ENCODE measurements at places on chromosomes 13 and 19.
A peak's percentile ranks its signal among the peaks of the same experiment; 100 is the strongest.

DNA sequence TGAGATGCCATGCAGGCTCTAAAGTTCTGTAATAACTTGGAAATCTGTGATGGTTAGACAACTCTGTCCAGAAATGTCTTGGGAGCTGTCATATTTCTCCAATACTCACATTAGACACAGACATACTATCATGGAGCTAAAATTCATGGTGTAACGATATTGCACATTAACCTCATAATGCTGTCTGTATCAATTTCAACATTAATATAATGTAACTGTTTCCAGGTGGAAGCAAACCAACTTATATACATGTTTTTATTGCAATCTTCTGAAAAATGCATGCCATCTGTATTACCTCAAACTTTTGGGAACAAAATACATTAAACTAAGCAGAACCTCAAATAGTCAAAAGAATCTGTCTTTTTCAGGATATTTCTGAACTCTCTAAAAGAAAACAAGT, 14.7 kb upstream of the SPART start:
- DNase-seq, result no peak
- no peaks in the 10 kb centered on the region for H3K27me3 ChIP-seq
- no peak overlapping the region for H3K27ac ChIP-seq
- no peaks in the 10 kb centered on the region for H3K36me3 ChIP-seq

DNA sequence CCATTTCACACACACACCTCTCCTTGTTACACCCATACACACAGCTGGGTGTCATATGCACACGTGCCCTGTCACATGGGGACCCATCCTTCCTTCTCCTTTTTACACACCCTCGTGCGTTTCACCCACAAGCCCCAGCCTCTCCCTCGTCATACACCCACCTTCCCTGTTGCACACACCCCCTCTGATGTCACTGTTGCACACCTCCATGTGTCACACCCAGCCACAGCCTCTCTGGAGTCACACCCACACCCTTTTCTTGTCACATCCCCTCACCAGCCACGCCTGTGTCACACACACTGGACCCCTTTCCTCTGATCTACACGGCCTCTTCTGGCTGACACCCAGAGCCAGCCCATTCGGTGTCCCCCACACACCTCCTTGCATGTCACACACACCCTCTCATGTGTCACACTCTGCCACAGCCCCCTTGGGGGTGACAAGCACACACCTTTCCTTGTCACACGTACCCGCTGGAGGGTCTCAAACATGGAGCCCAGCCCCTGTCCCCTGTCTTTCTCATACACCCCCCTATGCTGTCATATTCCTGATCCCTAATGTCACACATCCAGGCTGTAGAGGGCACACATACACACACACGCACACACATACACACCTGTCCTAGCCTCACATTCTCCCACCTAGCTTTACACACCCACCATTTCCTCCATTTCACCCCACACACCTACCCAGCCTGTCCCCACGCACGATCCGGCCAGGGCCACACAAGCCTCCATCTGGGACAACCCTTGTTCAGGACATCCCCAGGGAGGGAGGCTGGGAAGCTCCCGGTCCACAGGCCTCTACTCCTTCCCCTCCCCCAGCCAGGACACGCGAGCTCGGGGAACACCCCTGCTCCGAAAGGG, 1.4 kb downstream of the NOVA2 start:
- H3K36me3 ChIP-seq, result no peaks in the 10 kb centered on the region
- H3K27me3 ChIP-seq, result peaks cover 16% of the 10 kb centered on the region
- DNase-seq, result no peak
- H3K27ac ChIP-seq, result no peak overlapping the region
- no peaks in the 10 kb centered on the region for H3K4me1 ChIP-seq

DNA sequence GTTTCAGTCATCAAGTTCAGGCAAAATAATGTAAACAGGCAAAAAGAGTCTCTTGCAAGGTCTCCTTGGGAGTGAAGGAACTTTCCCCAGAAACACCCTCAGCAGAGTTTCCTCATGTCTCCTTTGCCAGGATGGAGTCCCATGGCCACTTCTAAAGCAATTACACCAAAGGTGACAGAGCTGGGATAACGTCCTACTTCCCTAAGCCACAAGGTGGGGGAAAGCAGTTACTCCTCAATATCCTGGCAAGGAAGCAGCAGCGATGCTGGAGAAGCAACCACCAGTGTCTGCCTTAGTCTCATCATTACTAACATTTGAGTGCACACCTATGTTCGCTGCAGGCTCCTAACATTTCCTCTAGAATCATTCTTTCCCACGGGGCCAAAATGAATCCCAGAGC, 88.6 kb downstream of the UBL3 start:
- no peak for DNase-seq
- H3K27me3 ChIP-seq, result no peaks in the 10 kb centered on the region
- no peak overlapping the region for H3K4me3 ChIP-seq
- H3K27ac ChIP-seq, result no peak overlapping the region
- H3K4me1 ChIP-seq, result no peaks in the 10 kb centered on the region
- H3K36me3 ChIP-seq, result peaks cover 6% of the 10 kb centered on the region

GRCh38 chr13:27541386-27541785, 78.9 kb downstream of the LNX2 start:
- no peaks in the 10 kb centered on the region for H3K4me1 ChIP-seq
- no peak overlapping the region for H3K4me3 ChIP-seq
- no peaks in the 10 kb centered on the region for H3K36me3 ChIP-seq
- DNase-seq, result no peak
- no peak overlapping the region for H3K27ac ChIP-seq

- H3K4me1 ChIP-seq, result no peaks in the 10 kb centered on the region
- no peak overlapping the region for H3K27ac ChIP-seq
- H3K4me3 ChIP-seq, result no peak overlapping the region
- no peaks in the 10 kb centered on the region for H3K36me3 ChIP-seq
Measured at GRCh38 chr19:31255831-31256592, 93.2 kb downstream of the TSHZ3 start.

DNA sequence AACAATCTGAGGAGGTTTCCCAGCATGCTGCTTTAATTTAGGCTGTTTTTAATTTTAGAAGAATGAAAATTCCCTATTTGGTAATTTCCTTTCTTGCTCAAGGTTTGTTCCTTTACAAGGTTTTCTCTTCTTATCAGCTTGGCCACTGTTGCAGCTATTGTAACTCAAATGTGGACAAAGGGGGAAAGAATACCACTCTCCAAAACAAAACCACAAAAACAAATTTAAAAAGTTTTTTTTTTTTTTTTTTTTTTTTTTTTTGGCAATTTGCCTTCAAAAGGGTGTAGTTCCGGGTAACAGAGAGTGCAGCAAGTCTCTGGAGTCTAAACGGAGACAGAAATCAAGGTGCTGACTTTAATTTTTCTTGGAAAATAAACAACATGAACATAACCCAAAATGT, 306.4 kb upstream of the ARGLU1 start:
- no peak for DNase-seq
- no peaks in the 10 kb centered on the region for H3K27me3 ChIP-seq
- no peaks in the 10 kb centered on the region for H3K36me3 ChIP-seq
- H3K4me3 ChIP-seq, result no peak overlapping the region

GRCh38 chr13:51841732-51842131, 3.2 kb downstream of the TMEM272 start:
- H3K4me1 ChIP-seq, result no peaks in the 10 kb centered on the region
- H3K27ac ChIP-seq, result no peak overlapping the region
- H3K4me3 ChIP-seq, result no peak overlapping the region
- no peak for DNase-seq
- no peaks in the 10 kb centered on the region for H3K27me3 ChIP-seq

GRCh38 chr19:6876748-6877147, 10.6 kb upstream of the ADGRE1 start:
- H3K27ac ChIP-seq, result no peak overlapping the region
- no peak for DNase-seq
- H3K36me3 ChIP-seq, result no peaks in the 10 kb centered on the region
- H3K27me3 ChIP-seq, result no peaks in the 10 kb centered on the region
- H3K4me1 ChIP-seq, result no peaks in the 10 kb centered on the region

DNA sequence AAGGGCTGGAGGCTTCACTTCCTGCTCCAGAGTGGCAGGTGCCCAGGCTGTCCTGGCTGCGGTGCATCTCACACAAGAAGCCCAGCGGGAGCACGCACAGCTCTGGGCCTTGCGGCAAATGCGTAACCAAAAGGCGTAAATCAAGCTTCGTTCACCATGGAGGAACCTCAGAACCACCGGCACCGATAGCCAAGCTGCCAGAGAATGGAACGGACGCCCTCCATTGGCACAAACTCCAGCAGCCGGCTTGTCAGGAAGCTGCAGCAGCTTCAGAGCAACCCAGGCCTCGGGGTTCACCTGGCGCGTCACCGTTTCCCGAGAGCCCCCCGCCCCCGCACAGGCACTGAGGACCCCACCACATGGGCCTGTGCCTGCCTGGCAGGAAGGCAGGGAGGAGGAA, 76.7 kb downstream of the RASA3 start:
- peaks cover 14% of the 10 kb centered on the region for H3K4me1 ChIP-seq
- H3K27ac ChIP-seq, result no peak overlapping the region
- H3K36me3 ChIP-seq, result peaks cover 17% of the 10 kb centered on the region

- H3K4me3 ChIP-seq, result no peak overlapping the region
- DNase-seq, result no peak
- no peaks in the 10 kb centered on the region for H3K27me3 ChIP-seq
Measured at GRCh38 chr19:5282901-5283300, 57.7 kb downstream of the PTPRS start.

DNA sequence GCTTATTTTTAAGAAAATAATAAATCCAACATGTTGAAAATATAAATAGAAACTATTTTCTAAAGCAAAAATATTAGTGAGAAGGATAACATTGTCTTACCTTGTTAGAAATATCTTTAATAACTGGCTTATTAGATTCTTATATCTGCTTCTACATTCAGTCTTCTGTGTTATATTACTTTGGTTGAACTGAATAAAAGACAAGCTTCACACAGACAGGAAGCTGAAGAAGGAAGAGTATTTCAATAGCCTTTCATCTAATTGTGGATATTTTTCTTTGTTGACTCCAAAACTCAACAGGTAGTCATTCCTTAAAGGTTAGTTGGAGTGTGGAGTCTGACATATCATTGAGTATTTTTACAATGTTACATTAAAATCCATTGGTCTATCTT, 10.9 kb downstream of the SETDB2 start:
- no peak overlapping the region for H3K4me3 ChIP-seq
- no peak overlapping the region for H3K27ac ChIP-seq
- no peak for DNase-seq
- H3K4me1 ChIP-seq, result no peaks in the 10 kb centered on the region
- no peaks in the 10 kb centered on the region for H3K27me3 ChIP-seq

GRCh38 chr13:21639561-21639960, 31.3 kb upstream of the FGF9 start:
- no peak overlapping the region for H3K27ac ChIP-seq
- H3K4me3 ChIP-seq, result no peak overlapping the region
- no peaks in the 10 kb centered on the region for H3K27me3 ChIP-seq
- no peaks in the 10 kb centered on the region for H3K36me3 ChIP-seq

DNA sequence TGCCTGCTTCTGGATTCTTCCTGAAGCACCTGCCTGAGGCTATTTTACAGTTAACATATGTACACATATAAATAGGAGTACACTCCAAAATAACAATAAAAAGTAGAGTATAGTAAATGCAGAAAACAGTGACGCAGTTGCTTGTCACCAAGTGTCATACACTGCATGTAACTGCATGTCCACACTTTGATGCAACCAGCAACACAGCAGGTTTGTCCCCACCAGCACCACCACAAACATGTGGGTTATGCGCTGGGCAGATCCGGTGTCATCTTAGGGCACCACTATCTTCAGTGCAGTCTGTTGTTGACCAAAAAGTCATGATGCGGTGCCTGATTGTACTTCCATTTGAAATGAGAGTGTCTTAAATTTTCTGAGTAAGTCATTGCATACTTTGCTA, 51.3 kb downstream of the COL4A2 start:
- H3K4me3 ChIP-seq, result no peak overlapping the region
- peaks cover 21% of the 10 kb centered on the region for H3K36me3 ChIP-seq
- H3K27me3 ChIP-seq, result no peaks in the 10 kb centered on the region
- H3K4me1 ChIP-seq, result peaks cover 23% of the 10 kb centered on the region

DNA sequence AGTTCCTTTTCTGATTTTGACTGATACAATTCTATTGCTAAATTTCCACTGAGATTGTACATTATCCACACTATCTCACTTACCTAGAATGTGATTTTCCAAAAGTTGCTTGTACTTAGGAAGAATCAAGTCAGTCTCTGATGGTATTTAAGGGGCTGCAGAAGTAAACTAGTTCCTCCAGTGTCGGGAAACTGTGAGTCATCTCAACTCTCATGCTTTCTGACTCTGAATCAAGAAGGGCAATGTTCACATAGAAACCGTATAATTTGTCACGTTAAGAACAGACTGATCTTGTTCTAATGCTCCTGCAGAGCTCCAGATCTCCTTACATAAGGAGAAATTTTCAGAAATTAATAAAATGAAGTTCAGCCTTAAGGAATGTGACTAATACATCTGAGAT, 369.3 kb downstream of the KLF5 start:
- H3K4me3 ChIP-seq, result no peak overlapping the region
- H3K4me1 ChIP-seq, result no peaks in the 10 kb centered on the region
- no peak for DNase-seq
- H3K27me3 ChIP-seq, result no peaks in the 10 kb centered on the region

DNA sequence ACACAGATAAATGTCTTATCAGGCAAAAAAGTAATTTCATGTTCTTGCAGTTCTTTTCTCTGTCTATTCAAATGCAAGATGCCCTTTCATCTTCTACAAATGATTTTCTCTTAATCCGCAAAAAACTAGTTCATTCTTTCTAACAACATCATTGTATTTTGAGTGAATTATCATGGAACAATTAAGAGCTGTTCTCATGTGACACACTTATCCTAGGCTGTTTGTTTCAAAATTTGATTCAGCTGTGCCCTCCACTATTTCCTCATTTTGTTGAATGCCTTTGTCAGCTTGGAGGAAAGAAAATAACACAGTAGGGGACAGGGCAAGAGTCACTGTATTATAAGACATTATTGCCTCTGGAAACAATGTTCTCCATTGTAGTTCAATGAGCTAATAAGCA, 396.9 kb downstream of the KCTD12 start:
- H3K4me3 ChIP-seq, result no peak overlapping the region
- H3K27me3 ChIP-seq, result no peaks in the 10 kb centered on the region
- H3K4me1 ChIP-seq, result no peaks in the 10 kb centered on the region

GRCh38 chr19:42065511-42065910, 4.5 kb downstream of the GRIK5 start:
- no peaks in the 10 kb centered on the region for H3K4me1 ChIP-seq
- H3K27me3 ChIP-seq, result no peaks in the 10 kb centered on the region
- no peak overlapping the region for H3K4me3 ChIP-seq
- no peak for DNase-seq
- peaks cover 24% of the 10 kb centered on the region for H3K36me3 ChIP-seq

DNA sequence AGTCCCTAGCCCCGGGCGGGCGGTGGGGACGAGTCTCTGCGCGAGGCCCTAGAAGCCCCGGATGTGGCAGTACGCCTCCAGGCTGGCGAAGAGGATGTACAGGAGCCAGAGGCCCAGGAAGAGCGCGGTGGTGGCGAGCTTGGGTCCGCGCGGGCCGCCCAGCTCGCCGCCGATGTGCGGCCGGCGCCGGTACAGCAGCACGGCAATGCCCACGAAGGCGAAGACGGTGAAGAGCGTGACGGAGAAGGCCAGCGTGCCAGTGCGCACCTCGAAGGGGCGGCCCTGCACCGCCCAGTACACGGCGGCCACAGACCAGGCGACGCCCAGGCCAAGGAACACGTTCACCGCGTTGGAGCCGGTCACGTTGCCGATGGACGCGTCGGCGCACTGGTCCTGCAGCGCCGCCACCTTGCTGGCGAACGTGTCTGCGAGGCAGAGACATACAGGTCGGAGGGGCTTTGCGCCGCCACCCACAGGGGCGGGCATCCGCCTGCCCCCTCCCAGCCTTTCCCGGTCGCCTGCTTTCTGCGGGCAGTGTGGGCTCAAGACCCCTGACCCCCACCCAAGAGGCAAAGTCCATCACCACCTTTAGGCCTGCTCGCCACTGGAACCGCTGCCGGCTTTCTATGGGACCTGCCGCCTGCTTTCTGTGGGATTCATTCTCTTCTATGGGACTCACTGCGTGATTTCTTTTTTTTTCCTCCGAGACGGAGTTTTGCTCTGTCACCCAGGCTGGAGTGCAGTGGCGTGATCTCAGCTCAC, 10.9 kb upstream of the MEIS3 start:
- H3K36me3 ChIP-seq, result no peaks in the 10 kb centered on the region
- H3K27me3 ChIP-seq, result peaks cover 21% of the 10 kb centered on the region
- peak overlapping the region; percentile 46 for H3K4me3 ChIP-seq
